ENCODE measurements at places on chromosomes 1 and 21. TPM values are rescaled to one million over a fixed set of nuclear protein-coding genes. Genes with fewer than 3 reads are reported as not detected.

GRCh38 chr21:39168800-39169199, 14.5 kb downstream of the PSMG1 start:
- no peak for DNase-seq

GRCh38 chr21:42417533-42417932, 13.8 kb downstream of the UBASH3A start:
- DNase-seq: no peak

DNA sequence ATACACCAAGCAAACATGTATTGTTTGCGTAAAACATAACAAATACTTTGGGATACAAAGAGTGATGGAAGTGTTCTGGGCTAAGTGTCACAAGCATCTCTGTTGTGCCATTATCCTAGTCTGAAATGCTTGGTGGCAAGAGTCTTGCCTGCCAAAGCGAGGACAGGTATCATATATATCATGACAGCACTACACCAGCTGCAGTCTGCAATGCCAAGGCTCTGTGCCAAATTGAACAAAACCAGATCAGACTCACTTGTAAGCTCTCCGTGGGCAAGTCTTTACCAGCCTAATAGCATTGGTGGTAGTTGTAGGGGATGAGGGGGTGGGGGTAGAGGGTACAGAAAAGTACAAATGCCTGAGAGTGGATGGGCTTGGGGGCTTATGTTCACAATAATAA, 119.2 kb downstream of the RWDD3 start:
- DNase-seq: no peak

GRCh38 chr1:230264342-230264741, 161.8 kb downstream of the PGBD5 start:
- DNase-seq: no peak

- no peak for DNase-seq
Measured at GRCh38 chr1:231871878-231872277, 245.3 kb downstream of the DISC1 start.

- no peak for DNase-seq
Measured at GRCh38 chr1:80258659-80259058, 1252.1 kb upstream of the ADGRL4 start.

GRCh38 chr1:186834399-186834958, 5.7 kb downstream of the PLA2G4A start:
- no peak for DNase-seq

Gene INAVA
- total RNA-seq: 152 TPM

Gene ZMYND12
- 3.6 TPM for total RNA-seq

Gene KCNA3
- total RNA-seq: 3.5 TPM

Gene CRYAA
- not detected for total RNA-seq

Gene RNPC3
- total RNA-seq: 26.3 TPM

Gene XCL2
- not detected for total RNA-seq

Data from mucosa of gallbladder (tissue), 1 donor.